ENCODE measurements at places on chromosomes 12 and 14. TPM values are rescaled to one million over a fixed set of nuclear protein-coding genes. Genes with fewer than 3 reads are reported as not detected.

SLC38A4 gene
- total RNA-seq: not detected

TAS2R14 gene
- 4.8 TPM for total RNA-seq

GPR33 gene
- not detected for total RNA-seq

COX8C gene
- not detected for total RNA-seq

GYS2 gene
- total RNA-seq: not detected

RPL10L gene
- not detected for total RNA-seq

PPP4R3A gene
- 167 TPM for total RNA-seq

HSP90B1 gene
- 226 TPM for total RNA-seq

LRRK2 gene
- total RNA-seq: 0.16 TPM
